Nucleus accumbens (tissue), 56 donors: ENCODE measurements at places on chromosomes 5 and 9.

DNA sequence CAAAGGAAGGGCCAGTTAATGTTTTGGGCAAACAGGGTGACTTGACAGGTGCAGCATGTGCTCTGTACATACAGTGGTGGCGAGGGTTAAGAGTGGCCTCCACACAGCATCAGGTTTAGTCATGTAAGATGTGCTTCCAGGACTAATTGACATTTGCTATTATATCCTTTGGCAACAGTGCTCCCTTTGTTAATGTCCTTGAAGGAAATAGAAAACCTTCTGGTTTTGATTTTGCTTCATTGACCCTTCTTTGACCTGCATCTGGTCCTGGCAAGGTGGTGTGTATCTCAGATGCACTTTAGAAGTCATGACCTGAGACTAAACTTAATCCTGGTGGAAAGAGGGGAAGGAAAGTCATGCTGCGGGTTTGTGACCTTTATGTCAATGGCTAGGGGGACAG, 440.0 kb downstream of the ENC1 start:
- DNase-seq: no peak

GRCh38 chr5:1745796-1746370, 53.8 kb downstream of the MRPL36 start:
- no peak for DNase-seq

- DNase-seq: no peak
These were observed 40.2 kb downstream of the RASA1 start for GRCh38 chr5:87307796-87308423.

- no peak for DNase-seq
These were observed 13.1 kb downstream of the FPGS start for GRCh38 chr9:127815512-127816361.

- no peak for DNase-seq
These were observed 43.9 kb downstream of the AMBP start for GRCh38 chr9:114034196-114034595.
